ENCODE measurements at places on chromosomes 12 and 14. TPM values are rescaled to one million over a fixed set of nuclear protein-coding genes. Genes with fewer than 3 reads are reported as not detected.

GRCh38 chr12:80821513-80822000, 104.8 kb downstream of the MYF5 start:
- DNase-seq = no peak

GRCh38 chr14:83828406-83828805, 1701.5 kb upstream of the FLRT2 start:
- DNase-seq = no peak

DNA sequence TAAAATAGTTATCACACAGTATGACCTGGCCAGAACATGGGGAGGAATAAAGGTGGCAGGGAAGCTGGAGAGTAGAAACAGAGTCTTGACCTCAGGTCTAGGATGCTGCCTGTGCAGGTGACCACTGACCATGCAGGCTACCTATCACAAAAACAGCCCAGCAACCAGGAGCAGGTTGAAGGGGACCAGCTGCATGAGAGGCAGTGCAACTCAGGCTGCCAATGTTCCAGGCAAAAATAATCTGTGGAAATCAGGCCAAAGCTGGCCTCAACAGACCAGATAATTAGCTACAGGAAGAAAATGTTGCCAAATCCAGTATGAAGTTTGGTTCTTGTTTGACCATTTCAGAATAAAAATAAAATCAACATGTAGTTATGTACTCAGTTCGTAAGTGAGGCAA, 72.6 kb downstream of the PDE6H start:
- DNase-seq = no peak

- DNase-seq = no peak
Observed at GRCh38 chr12:80860206-80860605, 77.5 kb downstream of the LIN7A start.

Gene DCN
- 1,037 TPM for total RNA-seq

DNA sequence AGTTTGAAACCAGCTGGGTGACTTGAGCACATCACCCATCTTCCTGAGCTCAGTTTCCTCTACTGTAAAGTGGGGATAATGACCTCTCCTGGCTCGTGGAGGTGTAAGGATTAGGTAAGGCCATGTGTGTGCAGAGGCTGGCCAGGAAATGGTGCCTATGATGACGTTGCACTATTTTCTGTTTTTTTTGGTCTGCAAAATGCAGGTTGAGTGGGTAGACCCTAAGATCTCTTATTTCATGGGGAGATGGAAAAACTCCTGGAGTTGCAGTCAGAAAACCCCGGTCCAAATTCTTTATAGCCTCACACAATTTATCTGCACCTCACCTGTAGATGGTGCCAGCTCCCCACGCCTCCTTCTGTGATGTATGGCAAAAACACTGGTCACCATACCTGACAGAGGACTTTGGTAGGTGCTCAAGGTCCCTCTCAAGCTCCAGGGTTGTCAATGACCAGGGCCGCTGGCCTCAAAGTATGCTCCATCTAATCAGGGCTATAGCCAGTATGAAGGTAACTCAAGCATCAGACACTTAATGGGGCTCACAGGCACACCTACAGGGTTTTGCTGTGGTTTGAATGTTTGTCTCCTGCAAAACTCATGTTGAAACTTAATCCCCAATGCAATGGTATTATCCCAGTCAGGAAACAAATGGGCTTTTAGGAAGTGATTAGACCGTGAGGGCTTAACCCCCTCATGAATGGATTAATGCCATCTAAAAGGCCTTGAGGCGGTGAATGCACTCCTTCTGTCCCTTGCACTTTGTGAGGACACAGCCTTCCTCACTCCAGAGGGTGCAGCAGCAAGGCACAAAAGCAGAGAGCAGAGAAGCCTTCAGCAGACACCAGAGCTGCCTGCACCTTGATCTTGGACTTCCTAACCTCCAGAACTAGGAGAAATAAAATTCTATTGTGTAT, 17.6 kb downstream of the C14orf132 start:
- DNase-seq = no peak

DNA sequence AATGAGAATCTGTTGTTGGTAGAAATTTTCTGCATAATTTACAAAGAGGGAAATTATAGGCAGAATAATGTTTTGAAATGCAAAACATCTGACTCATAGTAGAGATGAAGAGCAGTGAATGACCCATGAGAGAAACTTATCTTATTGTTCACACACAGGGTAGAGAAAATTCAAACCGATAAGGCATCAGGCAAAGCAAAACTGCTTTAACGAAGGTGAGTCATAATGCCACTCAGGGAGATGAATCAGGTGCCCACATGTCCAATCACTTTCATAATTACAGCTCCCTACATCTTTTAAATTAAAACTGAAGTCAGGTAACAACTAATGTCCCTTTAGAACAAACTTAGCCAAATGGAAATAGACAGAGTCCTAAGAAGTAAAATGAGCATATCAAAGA, 265.6 kb upstream of the GARIN6 start:
- no peak for DNase-seq

Gene MLH3
- 20.2 TPM for total RNA-seq

Gene NXPH4
- 0.60 TPM for total RNA-seq

DNA sequence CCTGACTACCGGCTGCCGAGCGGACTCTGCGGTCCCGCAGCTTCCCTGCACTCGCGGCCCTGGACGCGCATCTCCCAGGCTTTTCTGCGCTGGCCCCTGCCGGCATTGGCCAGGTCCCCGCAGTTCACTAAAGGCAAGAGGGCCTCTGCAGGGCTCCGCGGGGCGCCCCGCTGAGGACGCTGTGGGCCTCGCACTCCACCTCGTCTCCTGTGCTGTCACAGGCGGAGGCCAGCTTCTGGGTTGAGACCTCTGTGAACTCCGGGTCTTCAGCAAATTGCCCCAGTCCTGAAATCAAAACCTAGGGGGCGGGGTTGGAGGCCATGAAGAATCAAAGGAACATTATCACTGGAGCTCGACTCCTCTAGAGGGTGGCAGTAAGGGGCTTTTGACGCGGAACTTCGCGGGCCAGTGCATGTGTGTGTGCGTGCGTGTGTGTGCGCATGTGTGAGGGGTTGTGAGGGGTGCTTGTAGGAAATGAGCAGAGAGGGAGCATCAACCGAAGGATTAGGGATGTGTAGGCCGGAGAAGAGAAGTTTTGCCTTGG, 68.5 kb upstream of the CAPRIN2 start:
- DNase-seq = no peak

DNA sequence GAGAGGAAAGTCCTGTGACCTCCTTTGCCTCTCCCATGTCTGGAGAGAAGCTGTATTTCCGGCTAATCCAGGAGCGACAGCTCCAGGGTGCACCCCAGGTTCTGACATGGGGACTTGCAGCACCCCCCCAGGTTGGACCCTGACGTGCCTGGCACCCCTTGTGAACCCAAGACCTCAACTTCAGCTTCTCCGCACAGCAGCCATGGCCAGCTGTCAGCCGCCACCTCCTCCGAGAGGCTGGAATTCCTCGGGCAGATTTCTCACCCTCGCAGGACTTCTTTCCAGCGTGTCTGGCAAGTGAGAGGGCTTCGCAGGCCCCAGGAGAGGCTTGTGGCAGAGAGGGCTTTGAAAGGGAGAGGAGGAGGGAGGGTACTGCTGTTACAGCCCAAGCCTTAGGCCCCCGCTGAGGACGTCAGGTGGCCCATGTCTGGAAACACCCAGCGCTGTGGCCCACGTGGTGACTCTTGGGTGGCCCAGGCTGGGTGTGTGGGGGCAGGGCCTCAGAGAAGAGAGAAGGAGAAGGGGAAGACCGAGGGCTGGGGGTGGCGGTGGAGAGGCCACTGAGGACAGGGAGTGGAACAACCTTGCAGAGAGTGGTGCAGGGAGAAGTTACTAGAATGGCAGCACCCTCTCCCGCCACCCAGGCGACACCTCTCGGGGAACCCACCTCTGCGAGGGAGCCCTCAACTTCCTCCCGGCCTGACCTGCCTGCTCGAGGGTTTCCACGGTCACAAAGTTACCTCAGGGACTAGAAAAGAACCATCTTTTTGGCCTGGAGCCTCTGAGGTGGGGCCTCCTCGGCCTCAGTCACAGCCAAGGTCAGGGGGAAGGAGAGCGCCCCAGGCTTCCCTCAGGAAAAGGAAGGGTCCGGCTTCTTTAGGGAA, 11.7 kb upstream of the RPS6KL1 start:
- DNase-seq = no peak

Gene IL31
- not detected for total RNA-seq

Gene ACRBP
- total RNA-seq = 1.2 TPM

GRCh38 chr14:90527978-90528377, 131.1 kb downstream of the CALM1 start:
- no peak for DNase-seq

GRCh38 chr14:68709007-68709406, 83.9 kb downstream of the ZFP36L1 start:
- no peak for DNase-seq

Gene IGF1
- total RNA-seq = 10.9 TPM
